ENCODE measurements at places on chromosomes 16 and 17. TPM values are rescaled to one million over a fixed set of nuclear protein-coding genes. Genes with fewer than 3 reads are reported as not detected.

ARL5C gene
- total RNA-seq = not detected

DRC7 gene
- not detected for total RNA-seq

SLFN12L gene
- total RNA-seq = not detected

TEX14 gene
- total RNA-seq = 0.04 TPM

PGAP3 gene
- total RNA-seq = 4.6 TPM

ZNF785 gene
- 3.9 TPM for total RNA-seq

PEMT gene
- total RNA-seq = 48.2 TPM

CSH2 gene
- total RNA-seq = not detected

DNA sequence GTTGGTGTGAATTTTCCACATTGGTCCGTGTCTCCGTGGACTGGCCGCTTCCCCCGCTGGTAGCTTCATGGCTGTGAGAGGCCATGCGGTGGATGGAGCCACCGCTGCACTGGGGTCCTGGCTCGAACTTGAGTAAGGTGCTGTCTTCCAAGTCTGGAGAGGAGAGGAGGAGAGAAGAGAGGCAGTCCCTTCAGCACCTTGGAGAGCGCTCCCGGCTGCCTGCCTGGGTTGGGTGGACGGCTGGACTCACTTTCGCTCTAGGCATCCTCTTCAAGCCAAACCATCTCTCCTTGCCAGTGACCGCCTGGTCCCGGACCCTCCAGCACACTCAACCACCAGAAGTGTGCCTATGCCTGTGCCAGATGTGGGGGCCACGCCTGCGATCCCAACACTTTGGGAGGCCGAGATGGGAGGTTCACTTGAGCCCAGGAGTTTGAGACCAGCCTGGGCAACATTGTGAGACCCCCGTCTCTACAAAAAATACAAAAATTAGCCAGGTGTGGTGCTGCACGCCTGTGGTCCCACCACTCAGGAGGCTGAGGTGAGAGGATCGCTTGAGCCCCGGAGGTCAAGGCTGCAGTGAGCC lies 6.2 kb downstream of the JPH3 start:
- no peak for DNase-seq

GRCh38 chr16:78522327-78522726 lies 422.9 kb downstream of the WWOX start:
- no peak for DNase-seq

- DNase-seq = no peak
Measured at GRCh38 chr16:55513616-55514015, 4.7 kb downstream of the LPCAT2 start.

DNA sequence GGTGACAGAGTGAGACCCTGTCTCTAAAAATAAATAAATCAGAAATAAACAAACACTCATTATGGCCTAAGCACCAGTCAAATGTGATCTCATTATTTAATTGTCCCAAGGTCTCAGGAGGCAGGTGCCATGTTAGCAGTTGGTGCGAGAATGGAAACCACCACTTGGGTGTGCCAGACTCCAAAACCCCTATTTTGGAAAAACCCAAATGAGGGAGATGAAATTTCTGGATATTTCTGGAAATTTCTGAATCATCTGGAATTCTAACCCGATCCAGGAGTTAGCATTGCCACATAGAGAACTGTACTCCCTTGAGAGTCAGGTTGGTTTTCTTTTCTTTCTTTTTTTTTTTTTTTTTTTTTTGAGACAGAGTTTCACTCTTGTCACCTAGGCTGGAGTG lies 264.0 kb downstream of the XYLT1 start:
- no peak for DNase-seq

DNA sequence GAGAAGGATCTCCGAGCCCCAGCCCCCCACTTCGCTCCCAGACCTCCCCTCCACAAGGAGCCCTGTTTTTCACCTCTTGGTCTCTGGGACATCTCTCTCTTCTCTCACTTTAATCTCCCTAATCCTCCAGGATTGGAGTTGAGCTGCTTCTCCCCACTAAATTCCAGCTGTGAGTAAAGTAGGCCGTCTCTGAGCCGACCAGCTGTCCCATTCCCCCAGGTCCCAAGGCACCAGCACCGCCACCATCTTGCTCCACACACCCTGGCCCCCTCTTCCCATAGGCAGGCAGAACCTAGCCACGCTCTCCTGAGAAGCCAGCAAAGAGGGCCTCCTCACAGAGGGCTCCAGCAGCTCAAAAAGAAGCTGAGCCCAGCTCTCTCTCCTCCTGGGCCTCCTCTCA lies 878 bp downstream of the DLG4 start:
- no peak for DNase-seq

- DNase-seq = no peak
Measured at GRCh38 chr16:14248791-14249190, 177.7 kb downstream of the MRTFB start.

DNA sequence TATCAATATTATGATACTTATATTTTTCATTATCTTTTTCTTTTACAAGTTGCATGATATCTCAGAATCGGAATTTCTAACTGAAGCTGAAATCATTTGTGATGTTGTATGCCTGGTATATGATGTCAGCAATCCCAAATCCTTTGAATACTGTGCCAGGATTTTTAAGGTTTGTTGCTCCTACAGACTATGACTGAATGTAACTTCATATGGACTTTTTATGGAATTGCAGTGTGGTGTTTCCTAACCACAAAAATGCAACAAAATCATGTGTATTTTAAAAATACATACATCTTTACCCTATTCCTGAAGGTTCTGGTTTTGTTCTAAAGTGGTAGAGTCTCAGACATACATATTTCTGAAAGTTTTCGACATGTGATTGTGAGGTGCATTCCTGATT lies 58.8 kb upstream of the RHBDL3 start:
- DNase-seq = no peak

- no peak for DNase-seq
Measured at GRCh38 chr16:51049276-51049675, 101.8 kb downstream of the SALL1 start.

DNA sequence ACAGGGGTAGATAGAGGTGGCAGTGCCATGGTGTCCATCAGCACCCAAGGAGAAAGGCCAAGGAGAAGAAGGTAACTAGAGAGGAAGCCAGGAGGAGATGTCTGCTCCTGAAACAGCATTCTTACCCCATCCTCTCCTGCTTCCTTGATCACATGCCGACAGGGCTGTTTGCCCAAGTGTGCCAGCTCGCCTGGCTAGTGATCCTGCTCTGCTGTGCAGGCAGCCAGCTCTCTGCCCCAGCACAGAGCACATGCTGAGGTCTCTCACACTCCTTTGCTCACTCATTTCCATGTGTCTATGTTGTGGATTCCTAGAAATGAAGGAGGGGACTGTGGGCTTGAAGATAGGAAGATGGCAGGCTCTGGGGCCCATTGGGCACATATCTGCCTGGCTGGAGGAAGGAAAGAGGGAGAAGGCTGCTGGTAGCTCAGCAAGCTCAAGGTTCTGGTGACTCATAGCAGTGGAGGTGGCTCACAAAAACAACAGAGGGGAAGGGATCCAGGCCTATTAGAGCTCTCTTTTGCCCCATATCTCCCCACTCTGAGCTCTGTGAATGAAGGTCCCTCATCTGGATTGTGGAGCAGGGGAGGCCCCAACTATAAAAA lies 54.3 kb downstream of the NEUROD2 start:
- DNase-seq = no peak

GRCh38 chr17:63911657-63912100 lies 621 bp upstream of the CSHL1 start:
- no peak for DNase-seq

DNA sequence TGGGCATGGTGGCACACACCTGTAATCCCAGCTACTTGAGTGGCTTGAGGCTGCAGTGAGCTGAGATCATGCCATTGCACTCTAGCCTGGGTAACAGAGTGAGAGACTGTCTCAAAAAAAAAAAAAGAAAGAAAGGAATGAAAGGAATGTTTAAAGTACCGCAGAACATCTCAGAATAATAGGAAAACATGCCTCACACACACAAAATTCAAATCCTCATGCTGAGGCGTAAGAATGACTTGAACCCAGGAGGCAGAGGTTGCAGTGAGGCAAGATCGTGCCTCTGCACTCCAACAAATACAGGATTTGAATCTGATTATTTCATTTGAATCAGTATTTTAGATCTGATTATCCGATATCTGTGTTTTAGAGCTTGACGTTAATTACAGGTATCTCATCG lies 21.3 kb upstream of the GAA start:
- no peak for DNase-seq

- no peak for DNase-seq
Measured at GRCh38 chr16:3458278-3458851, 14.9 kb downstream of the NAA60 start.

- no peak for DNase-seq
Measured at GRCh38 chr16:80663078-80663477, 122.3 kb downstream of the DYNLRB2 start.

DNA sequence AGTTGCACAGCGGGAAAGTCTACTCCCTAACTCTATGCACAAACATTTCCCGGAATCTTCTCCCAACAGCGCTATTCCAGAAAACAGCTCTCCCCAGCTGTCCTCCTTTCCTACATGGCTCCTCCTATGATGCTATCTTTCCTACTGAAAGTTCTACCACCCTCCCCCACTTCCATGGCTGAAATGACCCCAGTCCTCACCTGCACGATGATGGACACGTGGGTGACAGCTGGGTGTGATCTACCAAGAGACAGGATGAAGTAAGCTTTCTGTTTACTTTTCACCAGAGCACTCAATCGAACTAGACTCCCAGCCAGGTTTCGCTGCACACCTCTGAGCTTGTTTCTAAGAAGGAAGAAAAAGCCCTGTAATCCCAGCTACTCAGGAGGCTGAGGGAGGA lies 10.7 kb downstream of the CTC1 start:
- no peak for DNase-seq

DNA sequence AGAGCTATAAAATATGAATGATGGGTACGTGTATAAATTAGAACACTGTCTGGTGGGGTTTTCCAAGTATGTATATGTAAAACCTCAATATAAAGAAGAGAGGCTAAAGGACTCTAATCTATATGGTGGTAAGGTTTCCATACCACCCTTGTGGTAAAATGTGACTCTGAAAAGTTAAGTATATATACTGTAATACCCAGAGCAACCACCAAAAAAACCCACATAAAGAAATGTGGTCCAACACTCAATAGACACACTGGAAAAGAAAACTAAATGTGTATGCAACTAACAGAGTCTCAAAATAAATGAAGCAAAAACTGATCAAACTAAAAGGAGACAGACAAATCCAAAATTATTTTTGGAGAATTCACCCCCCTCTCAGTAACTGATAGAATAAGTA lies 72.2 kb downstream of the XPO6 start:
- DNase-seq = no peak

DNA sequence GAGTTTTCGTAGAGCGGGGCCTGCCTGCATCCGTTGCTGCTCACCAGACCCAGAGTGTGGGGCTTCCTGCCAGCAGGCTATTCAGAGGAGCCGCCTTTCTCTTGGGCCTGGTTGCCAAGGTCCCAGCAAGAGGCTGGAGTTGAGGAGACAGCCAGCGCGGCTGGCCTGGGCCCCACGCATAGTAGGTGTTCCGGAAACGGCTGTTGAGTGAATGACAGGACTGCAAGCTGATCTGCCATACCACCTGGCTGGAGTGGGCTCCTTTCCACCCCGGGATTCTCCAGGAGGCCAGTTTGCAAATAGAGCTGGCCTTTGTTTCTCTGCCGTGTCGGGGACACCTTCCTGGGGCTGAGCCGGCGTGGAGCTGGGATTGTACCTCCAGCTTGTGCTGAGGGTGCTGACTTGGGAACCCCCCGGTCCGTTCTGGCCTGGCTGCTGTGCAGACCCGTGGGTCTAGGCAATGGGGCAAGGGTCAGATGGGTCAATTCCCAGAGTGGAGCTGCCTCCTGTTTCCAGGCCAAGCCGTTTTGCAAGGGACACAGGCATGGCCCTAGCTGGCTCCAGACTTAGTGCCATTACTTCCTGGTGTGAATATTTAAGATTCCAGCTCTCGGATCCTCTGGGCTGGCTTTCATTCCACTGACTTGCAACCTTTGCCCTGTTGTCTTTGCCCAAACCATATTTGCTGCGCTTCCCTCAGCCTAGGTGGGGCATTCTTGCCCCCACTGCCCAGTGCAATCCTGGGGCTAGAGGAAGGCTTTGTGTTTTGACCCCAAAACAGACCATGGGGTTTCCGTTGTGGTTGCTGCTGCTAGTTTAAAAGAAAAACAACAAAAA lies 68.8 kb downstream of the CMIP start:
- DNase-seq = no peak

DNA sequence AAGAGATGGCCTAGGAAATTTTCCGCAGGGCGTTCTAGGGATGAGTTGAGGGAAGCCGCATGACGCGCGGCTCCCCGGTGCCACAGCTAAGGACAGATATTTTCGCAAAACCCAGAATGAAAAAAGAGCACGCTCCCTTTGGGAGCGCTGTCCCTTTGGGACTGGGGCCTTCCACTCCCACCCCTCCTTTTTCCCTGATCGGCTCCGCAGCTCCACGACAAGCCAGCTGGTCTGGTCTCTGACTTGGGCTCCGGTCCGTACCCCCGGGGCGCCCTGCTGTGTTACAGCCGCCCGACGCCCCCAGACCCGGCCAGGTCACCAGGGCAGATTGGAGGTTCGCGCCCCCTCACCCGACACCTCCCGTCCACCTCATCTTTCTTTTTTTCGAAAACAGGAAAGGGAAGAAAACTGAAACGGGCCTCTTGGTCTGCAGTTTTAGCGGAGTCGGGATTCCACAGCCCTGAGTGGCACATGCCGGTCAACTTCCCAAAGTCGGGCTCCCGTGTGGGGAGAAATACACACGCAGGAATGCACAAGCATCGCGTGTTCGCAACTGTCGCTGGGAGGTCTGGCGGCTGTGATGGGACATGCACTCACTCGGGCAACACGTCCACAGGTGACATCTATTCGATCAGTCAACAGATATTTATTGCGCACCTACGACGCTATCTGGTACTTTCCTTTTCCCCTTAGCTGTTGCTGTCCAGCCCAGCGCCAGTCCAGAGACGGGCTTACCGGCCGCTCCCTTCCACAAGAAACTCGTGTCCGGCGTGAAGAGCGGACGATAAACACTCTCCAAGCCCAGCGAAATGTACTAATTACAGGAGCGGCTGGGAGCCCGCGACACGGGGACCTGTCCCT lies 3.9 kb upstream of the SOX9 start:
- DNase-seq = no peak

GRCh38 chr17:7740481-7741001 lies 23.0 kb downstream of the DNAH2 start:
- no peak for DNase-seq

DNA sequence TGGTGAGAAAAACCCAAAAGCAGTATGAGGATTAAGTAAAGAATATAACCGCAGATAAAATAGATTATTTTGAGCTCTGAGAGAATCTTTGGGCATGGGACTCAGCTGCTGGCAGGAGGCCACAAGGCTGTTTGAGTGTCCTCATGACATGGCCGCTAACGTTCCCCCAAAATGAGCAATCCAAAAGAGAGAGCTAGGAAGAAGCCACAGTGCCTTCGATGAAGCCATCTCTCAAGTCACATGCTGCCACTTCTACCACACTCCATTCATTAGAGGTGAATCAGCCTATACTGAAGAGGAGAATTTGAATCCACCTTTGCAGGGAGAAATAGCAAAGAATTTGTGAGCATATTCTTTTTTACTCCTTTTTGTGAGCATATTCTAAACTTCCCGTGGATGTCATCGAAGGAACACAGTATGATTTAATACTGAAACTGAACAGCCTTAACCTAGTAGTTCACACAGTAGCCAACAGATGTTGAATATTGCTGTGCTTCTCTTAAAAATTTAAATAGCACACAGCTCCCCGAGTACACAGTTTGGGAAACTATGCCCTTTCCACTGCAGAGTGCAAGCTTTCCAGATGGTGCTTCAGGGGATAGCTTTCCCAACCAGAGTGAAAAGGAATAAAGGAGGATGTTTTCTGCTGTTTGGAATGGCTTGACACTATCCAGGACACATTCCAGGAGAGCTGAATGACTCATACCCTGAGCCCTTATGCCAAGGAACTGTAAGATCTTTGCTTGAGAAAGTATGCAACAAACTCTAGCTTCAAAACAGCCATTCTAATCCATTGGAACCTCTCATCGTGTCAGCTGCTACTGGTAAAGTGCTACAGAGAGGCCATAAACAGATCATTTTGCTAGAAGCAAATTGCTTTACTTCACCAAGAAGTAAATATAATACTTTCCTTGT lies 33.9 kb downstream of the ANKFY1 start:
- DNase-seq = peak; percentile 51

All from foreskin keratinocyte (primary cell).